ENCODE measurements at places on chromosomes 16 and 17. TPM values are rescaled to one million over a fixed set of nuclear protein-coding genes. Genes with fewer than 3 reads are reported as not detected.

- H3K4me3 ChIP-seq: no peak overlapping the region
- no peaks in the 10 kb centered on the region for H3K36me3 ChIP-seq
- peaks cover 9% of the 10 kb centered on the region for H3K4me1 ChIP-seq
- H3K27ac ChIP-seq: no peak overlapping the region
- no peak for DNase-seq
Measured at GRCh38 chr16:17463335-17463734, 7.4 kb downstream of the XYLT1 start.

DNA sequence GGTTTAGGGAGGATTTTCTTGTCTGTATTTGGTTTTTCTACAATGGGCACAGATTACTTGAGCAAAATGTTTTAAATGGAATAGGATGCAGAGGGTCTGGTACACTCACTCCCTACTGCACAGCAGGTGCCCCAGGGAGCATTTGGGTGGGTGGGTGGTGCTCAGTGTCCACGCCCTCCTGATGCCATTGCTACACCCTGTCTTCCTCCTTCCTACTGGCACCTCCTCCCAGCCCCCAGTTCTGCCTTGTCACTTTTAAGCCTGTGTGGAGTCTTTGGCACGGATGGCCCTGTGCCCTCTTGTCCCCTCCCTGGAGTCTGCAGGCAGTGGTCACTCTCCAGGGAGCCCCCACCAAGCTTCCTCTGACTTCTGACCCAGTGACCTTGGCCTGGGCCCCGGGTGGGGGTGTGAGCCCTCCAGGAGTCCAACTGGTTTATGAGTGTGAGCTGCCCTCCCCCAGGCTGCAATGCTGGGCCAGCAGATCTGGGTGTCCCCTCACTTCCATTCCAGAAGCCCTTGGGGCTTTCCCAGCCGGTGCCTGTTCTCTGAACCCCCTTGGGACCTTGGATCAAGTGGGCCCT is 15.5 kb downstream of the LLGL2 start:
- H3K36me3 ChIP-seq: no peaks in the 10 kb centered on the region
- H3K4me1 ChIP-seq: no peaks in the 10 kb centered on the region
- DNase-seq: no peak
- no peak overlapping the region for H3K4me3 ChIP-seq
- H3K27ac ChIP-seq: no peak overlapping the region

- no peak overlapping the region for H3K4me3 ChIP-seq
- no peaks in the 10 kb centered on the region for H3K36me3 ChIP-seq
- DNase-seq: no peak
- no peak overlapping the region for H3K27ac ChIP-seq
- H3K4me1 ChIP-seq: peaks cover 11% of the 10 kb centered on the region
- H3K27me3 ChIP-seq: no peaks in the 10 kb centered on the region
Measured at GRCh38 chr16:9134739-9135138, 43.3 kb downstream of the HAPSTR1 start.

DNA sequence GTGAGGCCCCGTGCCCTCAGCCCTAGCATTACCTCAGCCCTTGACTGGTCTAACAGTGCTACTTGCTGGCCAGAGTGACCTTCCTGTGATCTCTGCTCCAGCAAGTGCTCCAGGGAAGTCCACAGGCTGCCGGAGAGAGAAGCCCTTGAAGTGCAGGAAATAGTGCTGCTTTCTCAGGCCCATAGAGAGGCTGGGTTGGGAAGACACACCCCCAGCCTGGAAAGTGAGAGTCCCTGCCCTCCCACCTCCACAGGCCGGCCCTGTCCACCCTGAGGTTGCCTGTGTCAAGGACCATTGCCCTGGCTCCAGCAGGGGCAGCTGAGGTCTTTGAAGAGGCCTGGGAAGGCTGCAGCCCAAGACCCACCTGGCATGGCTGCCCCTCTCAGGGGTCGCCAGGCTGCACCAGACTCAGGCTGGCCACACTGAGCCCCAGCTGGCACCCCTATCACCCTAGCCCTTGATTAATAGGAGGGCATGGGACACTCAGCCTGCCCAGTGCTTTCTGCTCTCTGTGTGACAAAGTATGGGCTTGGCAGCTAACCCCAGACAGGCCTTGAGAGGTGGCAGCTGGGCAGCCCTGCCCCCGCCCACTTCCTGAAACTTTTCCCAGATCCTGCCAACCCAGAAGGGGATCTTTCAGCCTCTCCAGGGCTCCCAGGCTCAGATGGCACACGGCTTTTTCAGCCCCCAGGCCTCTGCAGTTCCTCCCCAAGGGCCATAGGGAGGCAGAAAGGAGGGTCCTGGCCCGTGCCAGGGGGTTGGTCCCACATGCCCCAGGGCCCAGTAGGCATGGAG is 21.7 kb downstream of the ATP6V0D1 start:
- peak; percentile 63 for DNase-seq
- no peaks in the 10 kb centered on the region for H3K27me3 ChIP-seq
- peak overlapping the region; percentile 83 for H3K27ac ChIP-seq
- peak overlapping the region; percentile 9 for H3K4me3 ChIP-seq

- H3K27ac ChIP-seq: no peak overlapping the region
- no peak overlapping the region for H3K4me3 ChIP-seq
- peaks cover 12% of the 10 kb centered on the region for H3K27me3 ChIP-seq
Measured at GRCh38 chr17:77540975-77541374, 400.2 kb downstream of the SEC14L1 start.

- H3K4me1 ChIP-seq: peaks cover 5% of the 10 kb centered on the region
- no peaks in the 10 kb centered on the region for H3K36me3 ChIP-seq
- peak; percentile 83 for DNase-seq
- peaks cover 63% of the 10 kb centered on the region for H3K27me3 ChIP-seq
- H3K4me3 ChIP-seq: no peak overlapping the region
- H3K27ac ChIP-seq: peak overlapping the region; percentile 68
Measured at GRCh38 chr16:86755571-86756006, 177.2 kb downstream of the FOXL1 start.

- H3K27ac ChIP-seq: no peak overlapping the region
- H3K36me3 ChIP-seq: peaks cover 87% of the 10 kb centered on the region
- H3K4me3 ChIP-seq: no peak overlapping the region
- no peaks in the 10 kb centered on the region for H3K4me1 ChIP-seq
Measured at GRCh38 chr17:29495011-29495410, 71.8 kb downstream of the ABHD15 start.

DNA sequence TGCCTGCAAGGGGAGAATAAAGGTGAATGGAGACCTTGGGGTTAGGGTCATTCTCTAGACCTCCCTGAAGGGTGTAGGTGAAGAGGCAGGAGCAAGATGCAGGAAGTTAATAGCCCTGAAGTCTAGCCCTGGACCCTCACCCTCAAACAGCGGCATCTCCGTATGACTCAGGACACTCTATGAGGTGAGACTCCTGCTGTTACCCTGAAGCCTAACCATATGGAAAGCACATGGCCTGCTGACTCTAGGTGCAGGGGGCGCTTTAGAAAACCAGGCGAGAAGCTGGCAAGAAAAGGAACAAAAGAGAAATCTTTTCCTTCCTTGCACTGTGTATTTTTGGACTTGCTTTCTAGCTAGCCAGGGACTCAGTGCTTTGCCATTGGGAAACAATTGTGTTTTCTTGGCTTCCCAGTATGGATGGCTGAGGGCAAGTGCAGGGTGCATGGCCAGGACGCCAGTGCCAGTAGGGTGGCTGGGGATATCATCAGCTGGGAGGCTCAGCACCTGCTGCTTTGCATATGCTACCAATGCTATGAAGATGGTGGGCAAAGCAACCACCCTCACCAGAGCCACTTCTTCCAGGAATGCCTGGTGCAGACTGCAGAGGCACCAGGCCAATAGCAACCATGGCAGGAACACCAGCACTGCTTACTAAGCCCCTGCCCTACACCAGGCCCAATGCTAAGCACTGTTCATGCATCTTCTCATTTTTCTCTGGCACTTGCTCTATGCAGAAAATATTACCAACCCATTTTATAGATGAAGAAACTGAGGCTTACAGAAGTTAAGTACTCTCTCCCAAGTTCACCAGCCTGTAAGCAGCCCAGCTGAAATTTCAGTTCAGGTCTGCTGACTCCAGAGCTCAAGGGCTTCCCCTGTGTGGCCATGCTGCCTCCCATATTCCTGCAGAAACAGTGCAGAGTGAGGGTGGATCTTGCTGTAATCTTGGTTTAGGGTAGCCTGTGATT is 425.1 kb downstream of the SLC39A11 start:
- no peak overlapping the region for H3K27ac ChIP-seq
- H3K27me3 ChIP-seq: no peaks in the 10 kb centered on the region
- no peak overlapping the region for H3K4me3 ChIP-seq
- no peak for DNase-seq
- H3K36me3 ChIP-seq: no peaks in the 10 kb centered on the region
- H3K4me1 ChIP-seq: no peaks in the 10 kb centered on the region

GRCh38 chr17:14340857-14341754 is 40.2 kb downstream of the HS3ST3B1 start:
- no peaks in the 10 kb centered on the region for H3K36me3 ChIP-seq
- H3K27ac ChIP-seq: no peak overlapping the region
- peaks cover 4% of the 10 kb centered on the region for H3K27me3 ChIP-seq
- no peak overlapping the region for H3K4me3 ChIP-seq

- H3K27ac ChIP-seq: no peak overlapping the region
- no peak overlapping the region for H3K4me3 ChIP-seq
- no peak for DNase-seq
- H3K27me3 ChIP-seq: peaks cover 100% of the 10 kb centered on the region
- H3K36me3 ChIP-seq: no peaks in the 10 kb centered on the region
Measured at GRCh38 chr17:6706996-6707395, 6.2 kb downstream of the SLC13A5 start.

GRCh38 chr17:82204831-82205719 is 7.6 kb downstream of the CCDC57 start:
- H3K4me1 ChIP-seq: peaks cover 15% of the 10 kb centered on the region
- no peaks in the 10 kb centered on the region for H3K36me3 ChIP-seq

DNA sequence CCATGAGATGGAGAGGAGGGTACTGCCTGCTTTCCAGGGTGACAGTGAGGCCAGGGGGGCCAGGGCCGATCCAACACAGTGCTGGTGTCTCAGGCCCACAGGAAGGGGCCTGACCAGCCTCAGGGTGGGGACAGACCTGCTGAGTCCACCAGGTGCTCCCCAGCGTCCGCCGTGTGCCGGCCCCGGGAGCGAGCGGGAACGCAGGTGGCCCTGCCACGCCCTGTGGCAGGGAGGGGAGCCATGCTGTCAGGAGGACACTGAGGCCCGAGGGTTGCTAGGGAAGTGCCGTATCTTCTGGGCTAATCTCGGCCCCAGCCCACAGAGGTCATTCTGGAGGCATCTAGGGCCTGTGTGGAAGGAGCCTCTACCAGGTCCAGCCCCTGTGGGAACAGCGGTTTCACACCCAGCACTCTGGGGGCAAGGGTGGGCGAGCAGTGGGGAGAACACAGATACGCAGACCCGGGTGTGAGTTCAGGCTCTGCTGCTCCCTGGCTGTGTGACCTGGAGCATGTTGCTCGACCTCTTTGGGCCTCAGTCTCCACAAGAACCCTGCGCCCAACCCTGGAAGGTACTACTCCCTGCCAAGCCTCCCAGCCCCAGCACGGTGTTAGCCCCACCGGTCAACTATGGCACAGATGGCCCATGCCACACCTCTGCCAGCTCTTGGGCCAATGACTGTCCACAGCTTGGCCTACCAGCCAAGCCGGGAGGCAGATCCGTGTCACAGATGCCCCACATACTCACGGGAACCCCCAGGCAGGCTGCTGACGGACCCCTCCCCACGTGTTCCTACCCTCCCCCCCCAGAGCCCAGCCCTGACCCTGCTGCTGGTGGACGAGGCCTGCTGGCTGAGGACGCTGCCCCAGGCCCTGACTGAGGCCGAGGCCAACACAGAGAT is 43.9 kb upstream of the ZC3H18 start:
- no peak overlapping the region for H3K4me3 ChIP-seq
- H3K36me3 ChIP-seq: no peaks in the 10 kb centered on the region
- no peak overlapping the region for H3K27ac ChIP-seq

GRCh38 chr17:68238871-68239253 is 9.0 kb upstream of the AMZ2 start:
- H3K4me3 ChIP-seq: no peak overlapping the region
- DNase-seq: no peak
- H3K27me3 ChIP-seq: no peaks in the 10 kb centered on the region
- H3K4me1 ChIP-seq: peaks cover 14% of the 10 kb centered on the region

GRCh38 chr17:40916366-40916765 is 21.1 kb downstream of the KRT23 start:
- DNase-seq: no peak
- H3K4me1 ChIP-seq: no peaks in the 10 kb centered on the region
- H3K4me3 ChIP-seq: no peak overlapping the region
- H3K27ac ChIP-seq: no peak overlapping the region

GRCh38 chr17:17402558-17402957 is 74.2 kb upstream of the MED9 start:
- H3K36me3 ChIP-seq: no peaks in the 10 kb centered on the region
- H3K4me3 ChIP-seq: no peak overlapping the region
- DNase-seq: no peak
- no peak overlapping the region for H3K27ac ChIP-seq

DNA sequence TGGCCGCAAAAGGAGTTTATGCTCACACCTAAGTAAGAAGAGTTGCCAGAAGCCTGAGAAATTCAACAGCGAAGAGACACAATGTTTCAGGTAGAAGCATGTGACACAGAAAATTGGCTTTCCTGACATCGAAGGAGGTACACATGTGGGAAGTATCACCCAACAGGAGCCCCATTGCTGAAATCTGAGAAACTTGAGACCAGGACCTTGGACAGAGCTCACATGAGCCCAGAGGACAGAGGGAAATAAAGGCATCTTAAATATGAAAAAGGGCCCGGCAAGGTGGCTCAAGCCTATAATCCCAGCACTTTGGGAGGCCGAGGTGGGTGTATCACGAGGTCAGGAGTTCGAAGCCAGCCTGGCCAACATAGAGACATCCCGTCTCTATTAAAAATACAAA is 304.1 kb upstream of the C16orf82 start:
- H3K4me1 ChIP-seq: no peaks in the 10 kb centered on the region
- no peak overlapping the region for H3K4me3 ChIP-seq
- no peak overlapping the region for H3K27ac ChIP-seq
- DNase-seq: no peak

DNA sequence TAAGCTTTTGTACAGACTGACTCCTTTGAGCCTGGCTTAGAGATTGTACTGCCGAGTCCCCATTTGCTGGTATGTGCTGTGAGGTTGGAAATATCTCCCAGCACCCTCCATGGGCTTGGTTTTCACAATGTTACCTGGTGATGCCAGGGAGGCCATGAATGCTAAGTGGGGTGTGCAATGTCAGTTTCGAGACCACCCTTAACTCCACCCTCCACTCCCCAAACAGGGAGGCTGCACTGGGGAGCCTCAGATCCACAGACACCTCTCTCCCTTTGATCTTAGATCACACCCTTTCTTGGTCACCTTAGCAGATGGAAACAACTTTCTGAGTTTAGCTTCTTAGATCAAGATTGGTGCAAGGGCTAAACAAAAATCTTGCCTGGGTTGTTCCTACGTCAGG is 28.6 kb upstream of the PIK3R6 start:
- peaks cover 9% of the 10 kb centered on the region for H3K27me3 ChIP-seq
- H3K36me3 ChIP-seq: no peaks in the 10 kb centered on the region
- H3K4me3 ChIP-seq: no peak overlapping the region
- DNase-seq: no peak
- H3K4me1 ChIP-seq: peaks cover 6% of the 10 kb centered on the region
- no peak overlapping the region for H3K27ac ChIP-seq

Gene ANKFN1
- not detected for total RNA-seq

Gene CCL16
- total RNA-seq: not detected

Gene PRM3
- not detected for total RNA-seq

Gene HBQ1
- total RNA-seq: not detected

Gene KRTAP3-1
- total RNA-seq: not detected

Gene TM4SF5
- not detected for total RNA-seq

Gene TAOK2
- total RNA-seq: 34.3 TPM

Gene UBALD1
- 24.7 TPM for total RNA-seq

Gene ST6GALNAC1
- 3.1 TPM for total RNA-seq

Measured in left ventricle myocardium inferior (tissue), 1 donor.